ENCODE measurements at places on chromosomes 13 and 19. TPM values are rescaled to one million over a fixed set of nuclear protein-coding genes. Genes with fewer than 3 reads are reported as not detected.

Gene ZNF468
- 30.6 TPM for total RNA-seq

Gene SLC10A2
- not detected for total RNA-seq

Gene THSD1
- 1.5 TPM for total RNA-seq

Gene GAPDHS
- total RNA-seq = not detected

Gene GARIN5B
- 0.13 TPM for total RNA-seq

Data from mesothelial cell of epicardium (in vitro differentiated cells).